ENCODE measurements at places on chromosomes 3 and 15.

- DNase-seq = no peak
Measured at GRCh38 chr3:184942735-184943134, 130.8 kb downstream of the VPS8 start.

DNA sequence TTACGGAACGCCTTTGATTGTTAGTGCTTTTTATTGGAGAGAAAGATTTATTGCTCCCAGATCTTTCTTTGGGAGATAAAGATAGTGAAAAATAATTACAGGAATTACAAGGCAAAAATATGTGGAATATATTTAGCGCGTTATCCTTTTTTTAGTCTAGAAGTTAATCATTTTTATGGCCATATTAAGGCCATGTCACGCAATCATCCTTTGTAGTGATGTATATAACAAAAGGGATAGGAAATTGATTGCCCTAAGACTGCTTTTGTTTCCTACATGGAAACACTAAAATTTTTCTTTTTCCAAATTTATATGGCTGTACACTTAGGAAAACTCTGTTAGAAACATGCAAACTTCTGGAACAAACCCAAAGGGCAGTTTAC, 1.5 kb downstream of the TRPC1 start:
- DNase-seq = no peak

DNA sequence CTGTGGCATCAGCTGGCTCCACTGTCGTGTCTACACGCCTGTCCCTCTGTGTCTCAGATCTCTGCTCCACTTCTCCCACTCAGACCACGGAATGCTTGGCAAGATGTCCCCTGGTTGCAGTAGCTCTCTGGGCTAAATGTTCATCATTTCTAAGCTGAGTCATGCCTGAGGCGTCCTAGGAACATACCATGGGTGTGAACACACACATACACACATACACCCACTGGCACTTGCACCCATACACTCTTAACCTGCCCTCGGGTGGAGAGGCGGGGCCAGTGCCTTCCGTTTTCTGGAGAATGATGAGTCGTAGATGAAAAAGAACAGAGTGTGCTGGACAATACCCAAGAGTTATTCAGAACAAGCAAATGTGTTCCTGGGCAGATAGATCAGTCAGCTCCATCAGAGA, 72.4 kb downstream of the SENP2 start:
- no peak for DNase-seq

- DNase-seq = no peak
Measured at GRCh38 chr3:152629363-152630122, 205.4 kb upstream of the P2RY1 start.

DNA sequence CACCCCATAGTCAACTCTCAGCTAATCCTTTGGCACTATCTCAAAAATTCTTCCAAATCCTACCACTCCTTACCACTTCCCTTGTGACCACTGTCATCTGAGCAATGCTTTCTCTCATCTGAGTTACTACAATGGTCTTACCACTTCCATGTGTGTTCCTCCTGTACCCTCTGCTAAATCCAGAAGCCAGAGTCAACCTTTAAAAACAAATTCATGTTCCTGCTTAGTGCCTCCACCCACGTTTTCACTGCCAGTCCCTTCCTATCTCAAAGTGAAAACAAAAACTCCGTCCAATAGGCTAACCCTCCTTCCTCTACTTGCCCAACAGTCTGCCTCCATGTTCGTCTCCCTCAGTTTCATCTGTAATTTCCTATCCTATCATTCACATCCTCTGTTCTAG, 109.0 kb downstream of the ADAMTS9 start:
- DNase-seq = no peak

DNA sequence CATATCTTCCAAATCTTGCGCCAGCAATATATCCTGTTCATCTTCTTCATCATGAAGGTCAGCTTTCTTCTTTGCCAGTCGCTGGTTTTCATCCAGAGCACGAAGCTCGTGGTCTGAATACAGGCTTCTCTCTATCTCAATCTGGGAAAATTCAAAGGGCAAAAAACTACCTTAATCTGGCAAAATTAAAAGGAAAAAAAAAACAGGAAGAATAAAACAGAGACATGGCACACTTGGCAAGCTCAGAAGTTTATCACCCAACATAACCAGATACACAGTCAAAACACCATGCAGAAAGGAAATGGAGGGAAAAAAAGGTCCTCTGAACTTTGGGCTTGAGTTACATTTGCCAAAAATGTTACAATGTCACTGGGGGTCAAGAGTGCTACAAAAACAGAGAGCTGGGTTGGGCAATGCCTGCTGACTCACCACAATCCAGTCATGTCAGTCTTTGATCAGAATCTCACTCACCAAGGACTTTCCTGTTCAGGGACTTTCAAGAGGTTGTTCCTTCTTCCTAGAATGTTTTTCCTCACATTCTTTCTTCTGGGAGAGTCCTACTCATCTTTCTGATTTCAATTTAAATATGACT, 1.5 kb downstream of the MRPL46 start:
- no peak for DNase-seq

- peak; percentile 61 for DNase-seq
Measured at GRCh38 chr3:89113893-89114840, 6.7 kb downstream of the EPHA3 start.

- DNase-seq = no peak
Measured at GRCh38 chr3:41711651-41712050, 250.3 kb downstream of the ULK4 start.

GRCh38 chr15:52071570-52071969, 41.0 kb downstream of the BCL2L10 start:
- DNase-seq = peak; percentile 85

GRCh38 chr3:114829783-114830182, 317.3 kb downstream of the ZBTB20 start:
- DNase-seq = no peak

- DNase-seq = no peak
Measured at GRCh38 chr3:197368821-197369220, 70.4 kb upstream of the DLG1 start.

DNA sequence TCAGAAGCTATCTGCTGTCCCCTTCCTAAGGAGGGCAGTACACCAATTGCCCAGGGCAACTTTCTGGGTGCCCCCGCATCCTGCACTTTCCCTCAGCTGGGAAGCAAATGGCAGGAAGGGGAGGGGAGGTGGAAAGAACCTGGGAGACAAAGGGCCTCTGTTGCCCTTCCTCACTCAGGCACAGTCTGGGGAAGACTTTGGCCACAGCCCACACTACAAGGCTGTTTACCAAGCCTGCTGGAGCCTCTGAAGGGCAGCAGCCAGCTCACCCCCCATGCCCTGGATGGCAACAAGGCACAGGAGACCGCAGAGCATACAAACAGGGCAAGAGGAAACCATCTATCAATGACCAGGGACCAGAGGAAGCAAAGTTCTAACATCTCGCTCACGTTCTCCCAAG, 42.4 kb downstream of the ARRDC4 start:
- DNase-seq = no peak

DNA sequence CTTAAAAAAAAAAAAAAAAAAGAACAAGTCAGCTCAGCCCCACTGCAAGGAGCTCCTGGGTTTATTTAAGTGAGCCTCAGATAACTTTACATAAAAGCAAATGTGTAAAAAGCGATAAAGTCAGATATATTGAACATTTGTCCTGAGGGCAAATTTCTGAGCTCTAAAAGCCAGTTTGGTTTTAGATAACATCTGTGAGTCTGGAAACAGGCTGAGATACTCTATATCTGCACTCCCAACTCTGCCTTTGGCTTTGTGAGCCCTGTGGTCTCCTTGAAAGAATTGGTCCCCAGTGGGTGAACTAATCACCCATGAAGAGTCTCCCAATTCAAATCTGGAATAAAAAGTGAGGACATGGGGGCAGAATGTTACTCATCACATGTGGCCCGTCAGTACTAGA, 104.6 kb downstream of the APBA2 start:
- DNase-seq = no peak

GRCh38 chr3:143445118-143445517, 325.5 kb downstream of the CHST2 start:
- no peak for DNase-seq

- peak; percentile 48 for DNase-seq
Measured at GRCh38 chr3:16841904-16842271, 42.9 kb upstream of the PLCL2 start.

GRCh38 chr3:134482622-134483021, 3.2 kb downstream of the ANAPC13 start:
- no peak for DNase-seq

GRCh38 chr3:114293838-114294535, at the start of gene TIGIT:
Gene TIGIT, plus strand, starts transcription at chr3:114294028. Its CDS starts 34 bp downstream, at chr3:114294062.
- DNase-seq = no peak

- no peak for DNase-seq
Measured at GRCh38 chr3:45535665-45536064, 58.9 kb upstream of the LIMD1 start.

GRCh38 chr3:174387736-174388135, 471.4 kb upstream of the NAALADL2 start:
- no peak for DNase-seq

- DNase-seq = no peak
Measured at GRCh38 chr3:44061961-44062360, 179.7 kb upstream of the TOPAZ1 start.
